ENCODE measurements at places on chromosomes 11 and 22.
A peak's percentile ranks its signal among the peaks of the same experiment; 100 is the strongest.

GRCh38 chr11:62921573-62922188 lies 518 bp upstream of the CHRM1 start:
- DNase-seq, result peak; percentile 31

DNA sequence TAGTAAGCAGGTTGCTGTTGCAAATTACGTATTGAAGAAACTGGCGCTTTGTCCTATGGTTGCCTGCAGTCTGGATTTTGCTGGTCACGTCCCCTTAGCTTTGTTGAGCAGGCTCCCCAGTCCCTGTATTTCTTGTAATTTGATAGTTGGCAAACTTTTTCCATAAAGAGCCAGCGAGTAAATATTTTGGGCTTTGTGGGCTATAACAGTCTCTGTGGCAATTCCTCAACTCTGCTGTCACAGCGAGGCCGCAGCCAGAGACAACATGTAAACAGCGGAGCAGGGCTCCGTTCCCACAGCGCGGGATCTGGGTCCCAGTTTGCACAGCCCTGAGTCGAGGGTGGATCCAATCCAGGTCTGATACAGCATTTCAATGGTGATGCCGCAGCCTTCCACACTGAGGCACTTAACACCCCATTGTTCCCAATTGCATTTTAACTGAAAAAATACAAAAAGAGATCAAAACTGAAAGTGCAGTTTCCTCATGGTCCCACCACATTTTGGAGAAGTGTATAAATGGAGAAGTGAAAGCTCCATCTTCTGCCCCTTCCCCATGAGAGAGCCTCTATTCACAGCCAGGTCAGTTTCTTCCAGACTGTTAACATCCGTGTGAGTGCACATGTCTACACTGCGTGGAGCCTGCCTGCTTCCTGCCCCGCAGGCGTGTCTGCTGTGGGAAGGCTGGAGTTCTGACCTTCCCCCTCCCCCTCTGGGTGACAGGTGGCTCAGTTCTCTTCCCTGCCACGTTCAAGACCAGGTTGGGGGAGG lies 89.1 kb downstream of the RPS6KA4 start:
- peak; percentile 5 for DNase-seq

- no peak for DNase-seq
Measured at GRCh38 chr22:25012741-25013143, 60.2 kb downstream of the KIAA1671 start.

- no peak for DNase-seq
Measured at GRCh38 chr22:20406686-20407408, 12.9 kb downstream of the ZNF74 start.

DNA sequence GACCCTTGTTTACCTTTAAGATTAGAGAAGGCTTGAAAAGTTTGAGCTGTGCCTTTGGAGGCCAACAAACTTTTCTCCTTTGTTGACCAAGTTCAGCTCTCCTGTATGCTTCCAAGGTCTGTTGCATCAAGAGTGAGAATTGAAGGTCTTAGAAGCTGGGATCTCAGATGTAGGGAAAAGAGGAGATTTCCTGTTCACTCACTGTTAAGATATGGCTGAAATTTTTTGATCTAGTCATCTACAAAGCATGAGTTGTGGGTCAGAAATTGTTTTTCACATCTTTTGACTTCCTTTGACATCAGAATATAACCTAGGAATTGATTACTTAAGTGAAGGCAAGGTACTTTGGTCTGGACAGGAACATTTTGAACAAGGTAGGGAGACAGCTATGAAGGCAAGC lies 12.1 kb downstream of the OR51B4 start:
- no peak for DNase-seq

- DNase-seq, result no peak
Measured at GRCh38 chr11:104879514-104880190, 18.6 kb downstream of the CASP12 start.

DNA sequence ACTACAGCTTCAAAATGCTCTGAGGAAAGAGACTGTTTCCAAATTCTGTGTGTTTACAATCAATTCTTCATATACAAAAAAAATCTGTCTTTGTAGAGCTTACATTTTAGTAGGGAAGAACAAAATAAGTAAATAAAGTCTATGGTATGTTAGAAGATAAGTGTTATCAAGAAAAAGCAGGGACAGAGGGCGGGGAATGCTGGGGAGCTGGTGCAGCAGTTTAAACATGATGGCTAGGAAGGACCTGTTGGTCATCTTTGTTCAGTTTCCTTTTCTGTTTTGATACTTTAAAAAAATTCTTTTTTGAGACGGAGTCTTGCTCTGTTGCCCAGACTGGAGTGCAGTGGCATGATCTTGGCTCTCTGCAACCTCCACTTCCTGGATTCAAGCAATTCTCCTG lies 16.1 kb downstream of the TMEM25 start:
- no peak for DNase-seq

GRCh38 chr22:43013355-43014315 lies 1.3 kb downstream of the PACSIN2 start:
- DNase-seq, result no peak

DNA sequence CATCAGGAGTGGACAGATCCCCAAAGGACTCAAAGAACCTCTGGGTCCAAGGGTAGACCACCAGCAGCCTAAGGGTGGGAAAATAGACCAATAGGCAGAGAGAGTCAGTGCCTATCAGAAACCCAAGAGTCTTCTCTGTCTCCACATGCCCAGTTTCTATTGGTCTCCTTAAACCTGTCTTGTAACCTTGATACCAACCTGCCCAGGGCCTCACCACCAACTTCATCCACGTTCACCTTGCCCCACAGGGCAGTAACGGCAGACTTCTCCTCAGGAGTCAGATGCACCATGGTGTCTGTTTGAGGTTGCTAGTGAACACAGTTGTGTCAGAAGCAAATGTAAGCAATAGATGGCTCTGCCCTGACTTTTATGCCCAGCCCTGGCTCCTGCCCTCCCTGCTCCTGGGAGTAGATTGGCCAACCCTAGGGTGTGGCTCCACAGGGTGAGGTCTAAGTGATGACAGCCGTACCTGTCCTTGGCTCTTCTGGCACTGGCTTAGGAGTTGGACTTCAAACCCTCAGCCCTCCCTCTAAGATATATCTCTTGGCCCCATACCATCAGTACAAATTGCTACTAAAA lies at the start of gene HBB:
Gene HBB, minus strand, starts transcription at position 340 of the 579 bp plus-strand sequence. Its CDS starts 50 bp downstream, at position 290.
- DNase-seq, result no peak

DNA sequence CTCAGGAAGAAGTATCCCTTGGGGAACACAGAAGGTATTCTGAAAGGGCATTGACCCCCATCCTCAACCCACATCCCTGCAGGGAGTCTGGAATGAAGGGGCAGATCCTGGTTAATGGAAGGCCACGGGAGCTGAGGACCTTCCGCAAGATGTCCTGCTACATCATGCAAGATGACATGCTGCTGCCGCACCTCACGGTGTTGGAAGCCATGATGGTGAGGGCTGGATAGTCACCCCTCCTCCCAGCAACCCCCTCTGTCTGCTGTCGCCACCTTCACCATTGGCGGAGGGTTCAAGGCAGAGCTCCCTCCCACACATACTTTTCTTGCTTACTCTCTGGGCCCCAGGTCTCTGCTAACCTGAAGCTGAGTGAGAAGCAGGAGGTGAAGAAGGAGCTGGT lies 5.3 kb downstream of the ABCG4 start:
- no peak for DNase-seq

GRCh38 chr11:65559951-65560537 lies 1.9 kb upstream of the LTBP3 start:
- DNase-seq, result peak; percentile 67

DNA sequence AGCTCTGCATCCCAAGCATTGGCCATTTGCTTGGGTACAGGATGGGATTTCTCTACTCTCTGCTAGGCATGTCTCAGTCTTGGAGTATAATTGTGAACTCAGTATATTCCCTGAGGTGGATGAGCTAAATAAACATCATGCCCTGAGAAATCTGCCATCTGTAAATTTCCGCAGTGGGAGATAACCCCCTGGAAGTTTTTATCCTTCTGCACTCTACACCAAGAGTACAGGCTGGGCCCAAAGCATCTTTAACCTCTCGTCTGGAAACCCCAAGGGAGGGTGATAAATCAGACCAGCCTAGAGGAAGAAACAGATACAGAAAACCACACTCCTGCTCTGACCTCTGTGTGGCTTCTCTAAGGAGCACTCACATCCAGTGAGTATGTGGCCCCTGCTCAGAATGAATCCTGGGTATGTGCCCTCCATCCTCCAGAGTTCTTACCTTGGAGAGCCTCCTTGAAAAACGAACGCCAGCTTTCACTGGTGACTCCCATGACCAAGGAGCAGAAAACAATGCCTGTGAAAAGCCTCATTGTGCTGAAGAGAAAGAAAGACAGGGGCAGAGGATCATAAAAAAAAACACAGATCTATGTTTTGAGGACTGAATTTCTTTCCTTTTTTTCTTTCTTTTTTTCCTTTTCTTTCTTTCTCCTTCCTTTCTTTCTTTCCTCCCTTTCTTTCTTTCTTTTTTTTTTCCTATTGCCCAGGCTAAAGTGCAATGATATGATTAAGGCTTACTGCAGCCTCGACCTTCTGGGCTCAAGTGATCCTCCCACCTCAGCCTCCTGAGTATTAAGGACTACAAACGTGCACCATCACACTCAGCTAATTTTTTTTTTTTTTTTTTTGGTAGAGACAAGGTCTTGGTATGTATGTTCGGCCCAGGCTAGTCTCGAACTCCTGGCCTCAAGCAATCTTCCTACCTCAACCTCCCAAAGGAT lies 938 bp downstream of the SAA4 start:
- no peak for DNase-seq

- no peak for DNase-seq
Measured at GRCh38 chr11:130312046-130312445, 2.7 kb downstream of the ZBTB44 start.

GRCh38 chr11:57511741-57512430 lies 3.6 kb downstream of the SLC43A1 start:
- no peak for DNase-seq

GRCh38 chr22:23410411-23410810 lies 169.7 kb downstream of the IGLL1 start:
- no peak for DNase-seq

DNA sequence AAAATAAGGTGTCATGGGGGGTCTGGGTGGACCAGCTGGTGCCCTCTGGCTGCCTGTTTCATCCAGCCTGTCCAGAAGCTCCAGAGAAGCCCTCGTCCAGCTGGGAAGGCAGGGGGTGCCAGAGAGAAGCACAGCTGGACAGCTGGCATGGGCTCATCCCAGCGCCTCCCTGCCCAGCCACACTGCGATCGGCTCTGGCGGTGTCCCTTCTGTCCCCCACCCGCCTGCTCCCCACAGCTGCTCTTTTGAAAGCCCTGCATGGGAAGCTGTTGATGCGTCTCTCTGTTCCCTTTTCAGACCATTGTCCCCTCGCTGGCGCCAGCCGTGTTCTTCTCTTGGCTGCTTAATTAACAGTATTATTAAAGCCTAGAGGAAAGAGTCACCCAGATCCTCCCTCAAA lies 86.5 kb downstream of the MN1 start:
- no peak for DNase-seq

GRCh38 chr22:28771195-28771791 lies 1.2 kb upstream of the CCDC117 start:
- DNase-seq, result no peak

GRCh38 chr22:35467681-35468434 lies 67.9 kb downstream of the MCM5 start:
- DNase-seq, result peak; percentile 75

GRCh38 chr11:31863170-31863832 lies 52.2 kb upstream of the PAX6 start:
- no peak for DNase-seq

DNA sequence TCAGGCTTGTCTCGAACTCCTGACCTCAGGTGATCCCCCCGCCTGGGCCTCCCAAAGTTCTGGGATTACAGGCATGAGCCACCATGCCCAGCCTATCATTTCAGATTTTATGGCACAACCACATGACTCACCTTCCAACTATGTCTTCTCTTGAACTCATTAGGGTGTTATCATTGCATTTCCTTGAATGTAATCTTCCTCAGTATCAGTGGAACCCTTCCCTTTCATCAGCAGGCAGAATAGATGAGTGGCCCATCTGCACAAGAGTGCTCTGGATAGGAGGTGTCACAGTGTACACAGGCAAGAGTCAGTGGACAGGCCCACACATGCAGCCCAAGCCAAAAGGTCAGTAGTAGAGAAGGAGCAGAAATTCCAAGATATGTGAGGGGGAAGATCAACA lies 29.1 kb upstream of the AQP11 start:
- DNase-seq, result no peak

- no peak for DNase-seq
Measured at GRCh38 chr11:861105-861479, 18.4 kb downstream of the TSPAN4 start.

DNA sequence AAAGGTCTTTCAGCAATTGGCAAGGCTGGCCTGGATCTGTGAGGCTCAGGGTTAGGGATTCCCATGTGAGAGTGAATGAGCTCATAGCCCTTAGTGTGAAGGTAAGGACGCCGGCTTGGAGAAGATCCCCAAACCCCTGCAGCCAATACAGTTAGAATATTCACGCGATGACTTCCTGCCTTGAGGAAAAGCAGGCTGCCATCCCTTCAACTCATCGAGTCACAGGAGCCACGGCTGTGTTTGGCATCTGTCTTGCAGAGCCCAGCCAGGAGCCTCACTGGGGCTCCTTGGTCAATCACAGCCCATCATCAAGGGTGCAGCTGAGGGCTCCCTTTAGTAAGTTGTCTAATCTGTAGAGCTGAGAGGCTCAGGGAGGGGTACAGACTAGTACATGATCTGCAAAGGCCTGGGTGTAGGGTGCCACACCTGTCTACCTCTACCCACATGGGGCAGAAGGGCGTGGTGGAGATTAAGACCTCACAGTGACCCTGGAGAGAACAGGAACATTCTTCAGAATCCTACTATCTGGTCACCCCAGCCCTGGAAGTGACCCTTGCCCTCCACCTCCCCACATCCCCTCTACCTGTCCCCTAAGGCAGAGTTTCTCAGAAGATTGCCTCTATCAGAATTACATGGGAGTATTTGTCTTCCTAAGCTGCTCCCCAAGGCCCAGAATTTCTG lies 18.5 kb downstream of the IL10RA start:
- no peak for DNase-seq

- peak; percentile 50 for DNase-seq
Measured at GRCh38 chr11:11028017-11028692, 170.3 kb upstream of the ZBED5 start.

Measured in SHP77 (cell line).